ENCODE measurements at places on chromosomes 5 and 9.

- DNase-seq: no peak
These were observed 61.8 kb downstream of the CTSL start for GRCh38 chr9:87787735-87788134.

- DNase-seq: peak; percentile 28
These were observed 216.1 kb upstream of the RASA1 start for GRCh38 chr5:87051502-87052113.

DNA sequence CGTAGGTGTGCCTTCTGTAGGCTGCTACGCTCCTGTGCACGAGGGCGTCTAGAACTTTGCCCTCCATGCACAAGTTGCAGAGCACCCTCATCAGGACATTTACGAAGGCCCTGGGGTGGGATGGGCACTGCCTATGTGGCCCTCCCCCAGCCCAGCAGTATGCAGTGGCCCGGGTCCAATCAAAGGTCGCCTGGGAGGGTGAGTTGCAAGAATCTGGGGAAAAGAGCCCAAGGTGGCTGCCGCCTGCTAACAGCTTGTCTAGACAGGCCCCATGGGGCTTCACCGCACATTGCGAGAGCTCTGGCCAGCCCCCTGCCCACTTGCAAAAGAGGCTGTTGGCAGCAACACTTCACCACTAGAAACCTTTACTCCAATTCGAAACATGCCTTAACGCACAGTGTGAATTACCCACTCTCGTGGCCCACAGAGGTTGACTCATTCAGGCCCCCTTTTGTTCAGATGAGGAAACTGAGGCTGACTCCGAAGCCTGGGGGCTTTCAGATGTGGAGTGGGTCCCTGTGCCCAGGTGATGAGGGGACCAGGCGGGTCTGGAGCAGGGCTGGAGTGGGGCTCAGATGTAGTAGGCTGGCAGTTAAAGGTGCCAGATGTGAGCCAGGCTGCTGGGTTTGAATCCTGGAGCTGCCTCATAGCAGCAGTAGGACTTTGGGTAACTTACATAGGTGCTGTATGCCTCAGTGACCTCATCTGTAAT lies 31.8 kb upstream of the IL17B start:
- no peak for DNase-seq

DNA sequence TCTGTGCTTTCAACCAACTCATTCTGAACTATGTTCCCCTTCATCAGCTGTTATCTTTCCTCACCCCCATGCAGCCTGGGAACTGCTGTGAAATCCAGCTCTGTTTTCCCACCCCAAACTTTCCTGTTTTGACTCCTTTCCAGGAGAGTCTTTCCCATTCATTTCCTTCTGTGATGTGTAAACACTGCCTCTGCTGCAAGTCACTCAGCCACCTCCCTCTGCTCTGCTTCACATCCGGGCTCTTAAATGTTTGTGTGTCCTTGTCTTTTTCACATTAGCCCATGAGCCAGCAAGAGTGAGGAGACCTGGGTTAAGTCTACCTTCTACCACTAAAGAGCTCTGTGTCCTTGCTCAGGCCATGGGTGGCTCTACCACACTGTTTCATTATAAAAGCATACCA lies 137.5 kb downstream of the ICE1 start:
- no peak for DNase-seq

GRCh38 chr9:2727966-2728613 lies 10.8 kb downstream of the KCNV2 start:
- DNase-seq: peak; percentile 81

DNA sequence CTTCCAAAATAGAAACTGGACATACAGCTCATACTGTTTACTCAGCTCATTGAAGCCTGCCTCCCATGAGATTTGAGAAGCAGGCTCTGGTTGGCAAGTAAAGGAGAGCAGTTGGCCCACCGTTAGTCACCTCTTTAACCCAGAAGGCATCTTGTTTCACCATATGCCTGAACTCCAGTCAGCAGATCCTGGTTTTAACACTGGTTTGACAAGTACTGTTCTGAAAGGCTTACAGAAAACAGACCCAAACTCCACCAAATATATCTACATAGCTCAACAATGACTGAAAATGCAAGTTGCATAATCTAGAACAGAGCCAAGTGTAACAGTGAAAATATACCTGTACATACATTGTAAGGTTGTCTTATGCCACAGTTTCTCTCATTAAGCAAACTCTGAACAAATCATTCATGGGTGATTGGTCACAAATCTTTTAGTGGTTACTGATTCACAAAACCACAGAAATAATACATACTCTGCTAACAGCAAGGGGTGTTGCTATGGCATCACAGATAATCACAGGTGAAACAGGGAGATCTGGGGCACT lies 198.8 kb downstream of the BNC2 start:
- no peak for DNase-seq

DNA sequence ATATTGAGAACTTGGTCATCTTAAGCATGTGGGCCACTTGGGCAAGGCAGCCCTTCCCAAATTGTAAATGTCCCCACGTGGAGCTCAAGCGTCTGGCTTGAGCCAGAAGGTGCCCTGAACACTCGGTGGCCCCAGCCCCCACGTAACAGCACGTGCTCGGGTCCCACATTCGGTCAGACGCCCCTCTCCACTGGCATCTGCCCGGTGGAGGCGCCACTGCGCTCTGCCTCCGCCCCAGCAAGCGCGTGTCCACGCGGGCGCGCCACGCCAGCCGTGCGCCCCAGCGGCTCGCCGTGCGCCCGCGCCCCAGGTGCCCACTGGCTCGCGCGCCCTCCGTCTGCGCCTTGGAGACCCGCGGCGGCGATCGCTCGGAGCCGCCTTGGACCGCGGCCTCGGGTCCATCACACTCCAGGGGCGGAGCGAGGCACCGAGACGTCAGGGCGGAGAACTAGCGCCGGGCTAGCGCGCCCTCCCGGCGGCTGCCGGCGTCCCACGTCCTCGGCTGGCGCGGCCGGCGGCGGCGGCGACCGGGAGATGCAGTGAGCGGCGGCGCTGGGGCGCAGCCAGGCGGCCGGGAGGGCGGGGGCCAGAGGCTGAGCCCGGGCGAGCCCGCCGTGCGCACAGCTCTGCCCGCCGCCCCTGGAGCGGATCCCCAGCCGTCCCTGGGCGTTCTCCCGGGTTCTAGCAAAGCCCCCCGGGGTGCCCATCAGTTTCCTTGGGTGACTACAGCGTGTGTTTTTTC lies at the start of gene PALM2AKAP2:
TSS of gene PALM2AKAP2 (plus strand) at position 488 of the 742 bp plus-strand sequence. CDS start 291 bp downstream, outside the sequence.
- peak; percentile 43 for DNase-seq

- DNase-seq: peak; percentile 38
These were observed 60.7 kb downstream of the PARP8 start for GRCh38 chr5:50727149-50727496.

GRCh38 chr9:89719202-89719601 lies 114.4 kb downstream of the GADD45G start:
- DNase-seq: no peak

DNA sequence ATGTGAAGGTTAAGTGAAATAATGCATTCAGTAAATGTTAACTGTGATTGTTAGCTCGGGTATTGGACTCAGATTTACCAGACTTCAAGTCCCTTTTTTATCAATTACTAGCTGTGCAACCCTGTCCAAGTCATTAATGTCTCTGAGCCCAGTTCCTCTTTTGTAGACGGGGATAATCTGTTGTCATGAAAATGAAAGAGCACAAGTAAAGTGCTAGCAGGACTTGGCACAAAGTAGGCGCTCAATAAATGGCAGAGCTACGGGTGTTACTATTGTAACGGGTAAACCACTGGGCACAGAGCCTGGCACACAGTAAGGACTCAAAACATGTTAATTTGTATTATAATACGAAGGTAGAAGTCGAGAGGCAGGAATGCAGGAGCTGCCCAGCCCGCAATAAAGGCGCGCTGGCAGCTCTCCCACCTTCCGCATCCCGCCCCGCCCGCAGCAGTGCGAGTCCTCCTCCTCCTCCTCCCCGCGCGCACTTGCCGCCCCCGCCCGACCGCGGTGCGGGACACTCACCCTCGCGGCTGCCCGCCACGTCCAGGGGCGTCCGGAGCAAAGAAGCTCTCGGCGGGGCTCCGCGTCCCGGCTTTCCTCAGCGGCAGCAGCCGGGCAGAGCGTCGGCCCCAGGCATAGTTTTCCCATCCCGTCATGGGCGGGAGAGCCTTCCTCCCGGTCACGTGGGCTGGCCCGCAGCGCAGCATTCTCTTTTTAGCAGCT lies at the start of gene C1QTNF2:
TSS of gene C1QTNF2 (minus strand) at position 637 of the 723 bp plus-strand sequence. CDS start 15,615 bp downstream, outside the sequence.
- DNase-seq: peak; percentile 41

DNA sequence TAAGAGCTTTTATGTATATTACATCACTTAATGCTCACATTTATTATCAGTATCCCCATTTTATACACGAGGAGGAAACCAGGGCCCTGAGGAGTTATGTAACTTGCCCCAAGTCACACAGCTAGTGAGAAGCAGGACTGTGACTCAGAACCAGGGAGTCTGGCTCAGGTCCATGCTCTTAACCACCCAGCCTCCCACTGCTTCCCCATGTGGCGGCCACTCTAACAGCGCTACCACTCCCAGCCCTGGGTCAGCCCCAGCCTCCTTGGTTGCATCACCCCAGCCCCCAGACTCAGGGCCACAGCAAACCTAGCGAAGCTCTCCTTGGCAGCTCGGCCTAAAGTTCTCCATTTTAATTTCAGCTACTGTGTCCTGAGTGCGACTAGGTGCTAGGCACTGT lies 159.1 kb downstream of the PAX5 start:
- peak; percentile 13 for DNase-seq

GRCh38 chr5:150763023-150763769 lies 4.4 kb upstream of the DCTN4 start:
- peak; percentile 96 for DNase-seq

DNA sequence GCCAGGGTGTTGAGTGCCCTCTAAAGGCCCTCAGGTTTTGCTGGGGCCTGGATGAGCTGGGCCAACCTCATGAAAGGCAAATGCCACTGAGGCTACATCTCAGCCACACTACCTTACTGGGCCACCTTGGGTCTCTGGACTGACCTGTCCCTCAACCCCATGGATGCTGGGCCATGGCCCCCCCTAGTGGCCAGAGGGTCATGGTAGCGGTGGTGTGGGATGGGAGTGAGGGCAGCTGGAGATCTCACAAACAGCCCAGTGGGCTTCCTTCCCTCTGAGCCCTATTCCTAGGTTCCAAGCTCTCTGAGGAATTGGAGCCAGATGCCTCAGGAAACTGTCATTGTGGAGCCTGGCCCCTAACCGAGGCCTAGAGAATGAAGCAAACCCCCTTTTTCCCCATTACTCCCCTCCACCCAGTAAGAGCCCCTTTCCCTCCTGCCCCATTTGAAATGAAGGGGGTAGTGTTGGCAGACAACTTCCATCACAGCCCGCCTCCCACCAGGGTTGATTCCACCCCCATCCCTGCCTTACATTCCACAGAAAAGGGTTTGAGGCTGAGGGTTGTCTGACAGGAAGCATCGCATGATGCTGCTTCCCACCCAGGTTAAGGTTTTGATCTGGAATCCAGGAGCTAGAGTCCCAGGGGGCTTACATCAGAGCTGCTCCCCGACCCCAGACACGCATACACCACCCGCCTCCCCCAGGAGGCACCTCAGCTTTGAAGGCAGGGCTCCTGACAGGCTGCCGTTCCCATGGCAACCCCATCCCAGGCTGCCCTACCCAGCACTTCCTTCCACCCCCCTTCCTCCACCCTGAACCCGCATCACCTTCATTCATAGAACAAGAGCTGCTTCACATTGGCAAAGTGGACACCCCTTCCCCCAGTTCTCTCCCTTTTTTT lies 63.9 kb downstream of the PCDH1 start:
- DNase-seq: peak; percentile 46

- no peak for DNase-seq
These were observed 191.0 kb downstream of the GLIS3 start for GRCh38 chr9:4108754-4109465.

- no peak for DNase-seq
These were observed 144.7 kb downstream of the PCSK1 start for GRCh38 chr5:96288166-96288844.

DNA sequence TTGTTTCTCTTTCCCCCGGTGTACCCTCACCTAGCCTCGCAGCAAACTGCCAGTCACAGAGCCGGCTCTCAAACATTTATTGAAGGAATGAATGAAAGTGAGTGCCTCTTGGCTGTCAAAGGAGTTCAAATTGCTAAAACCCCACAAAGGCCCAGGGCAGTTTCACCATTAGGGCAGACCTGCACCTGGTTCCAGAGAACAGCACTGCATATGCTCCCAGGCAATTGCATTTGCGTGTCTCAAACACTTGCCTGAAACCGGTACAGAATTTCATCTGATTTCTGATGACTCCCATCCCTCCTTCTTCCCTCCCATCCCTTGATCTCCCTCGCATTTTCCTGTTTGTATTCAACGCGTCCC lies 165.6 kb upstream of the ZNF462 start:
- DNase-seq: no peak

DNA sequence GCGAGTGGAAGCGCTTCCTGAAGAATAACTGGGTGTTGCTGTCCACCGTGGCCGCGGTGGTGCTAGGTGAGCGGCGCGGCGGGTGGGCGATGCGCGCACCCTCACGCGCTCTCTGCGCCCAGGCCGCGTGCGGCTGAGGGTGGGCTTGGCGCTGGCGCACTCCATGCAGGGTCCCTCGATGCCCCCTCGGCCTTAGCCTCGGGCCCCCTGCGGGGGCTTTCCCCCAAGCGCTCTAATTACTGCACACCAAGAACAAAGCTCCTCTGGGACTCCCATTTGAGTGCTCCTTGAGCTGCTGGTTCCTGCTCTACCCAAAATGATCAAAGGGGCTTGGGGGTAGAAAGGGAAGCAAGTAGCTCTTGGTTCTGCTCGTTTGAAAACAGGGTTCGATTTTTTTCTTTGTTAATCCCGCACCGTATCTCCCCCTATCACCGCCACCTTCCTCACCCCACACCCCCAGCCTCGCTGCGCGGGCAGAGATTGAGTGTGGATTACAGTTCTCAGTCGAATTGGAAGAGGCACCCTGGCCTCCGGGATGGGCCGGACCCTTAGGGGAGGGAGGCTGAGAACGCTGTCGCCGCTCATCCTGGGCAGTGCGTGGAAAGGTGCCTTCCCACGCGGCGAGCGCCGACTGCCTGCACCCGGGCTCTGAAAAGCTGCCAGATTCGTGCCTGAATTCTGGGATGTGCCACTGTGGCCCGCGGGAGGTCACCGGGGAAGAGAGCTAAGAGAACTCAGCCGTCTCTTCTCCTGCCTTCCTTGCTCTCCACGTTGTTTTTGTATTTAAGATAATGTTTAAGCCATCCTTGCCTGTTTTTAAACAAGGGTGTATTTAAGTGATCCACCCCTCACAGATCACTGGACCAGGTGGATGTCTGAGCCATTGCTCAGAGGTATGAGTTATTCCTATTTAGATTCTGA lies 697 bp downstream of the SLC1A1 start:
- no peak for DNase-seq

- no peak for DNase-seq
These were observed 435.9 kb upstream of the TLE4 start for GRCh38 chr9:79135681-79136415.

- DNase-seq: no peak
These were observed 38.7 kb upstream of the UBAP2 start for GRCh38 chr9:34087370-34087769.

- DNase-seq: no peak
These were observed 130.1 kb upstream of the ZNF608 start for GRCh38 chr5:124876566-124876965.

Measured in hematopoietic multipotent progenitor cell treated with erythropoietin and hydrocortisone succinate and interleukin-3 and kit ligand, for 4 days (in vitro differentiated cells).